Osteoblast (primary cell): ENCODE measurements at places on chromosomes 4 and X. TPM values are rescaled to one million over a fixed set of nuclear protein-coding genes. Genes with fewer than 3 reads are reported as not detected.

The CITED1 gene
- not detected in 2 replicates for total RNA-seq

The TBX22 gene
- not detected in 2 replicates for total RNA-seq

The FAM184B gene
- under 0.01 TPM in 1 of 2 replicates, not detected in the other for total RNA-seq

The SERTM2 gene
- total RNA-seq = under 0.01 TPM in 1 of 2 replicates, not detected in the other

The SAGE1 gene
- total RNA-seq = not detected in 2 replicates

The PPP2R2C gene
- under 0.01 TPM in 1 of 2 replicates, not detected in the other for total RNA-seq

The GDPD2 gene
- not detected in 2 replicates for total RNA-seq

GRCh38 chrX:22445880-22446279, 173.2 kb downstream of the CBLL2 start:
- no peak for DNase-seq
- H3K4me3 ChIP-seq = no peak overlapping the region
- H3K36me3 ChIP-seq = no peaks in the 10 kb centered on the region
- no peaks in the 10 kb centered on the region for H3K4me1 ChIP-seq

GRCh38 chr4:89296896-89297295, 10.7 kb downstream of the GPRIN3 start:
- no peak overlapping the region for H3K4me3 ChIP-seq
- H3K27ac ChIP-seq = no peak overlapping the region
- no peak for DNase-seq
- H3K27me3 ChIP-seq = peaks cover 25% of the 10 kb centered on the region
- H3K4me1 ChIP-seq = no peaks in the 10 kb centered on the region
- no peaks in the 10 kb centered on the region for H3K36me3 ChIP-seq

DNA sequence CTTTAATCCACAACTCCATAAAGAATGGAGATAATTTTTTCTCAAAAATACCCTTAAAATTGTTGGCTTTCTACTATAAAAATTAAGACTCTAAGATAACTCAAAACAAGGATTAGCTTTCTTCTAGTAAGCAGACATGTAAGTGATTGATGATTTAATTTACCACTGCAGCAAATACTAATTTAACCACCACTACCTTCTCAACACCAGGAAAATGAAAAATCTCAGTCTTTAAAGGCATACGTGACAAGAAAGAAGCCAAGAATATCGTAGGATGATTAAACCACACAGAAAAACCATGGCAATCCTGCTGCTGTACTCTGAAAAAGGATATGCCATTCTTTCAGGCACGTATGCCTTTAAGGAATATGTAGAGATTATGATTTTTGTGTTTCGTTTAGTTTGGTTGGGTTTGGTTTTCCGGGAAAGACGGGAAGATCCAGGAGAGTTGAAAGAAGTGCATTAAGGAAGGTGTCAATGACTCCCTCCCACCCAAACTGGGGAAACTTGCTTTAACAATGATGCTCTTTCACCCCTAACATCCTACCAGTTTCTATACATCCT, 881 bp downstream of the LRCH2 start:
- H3K4me3 ChIP-seq = peak overlapping the region; percentile 73
- H3K36me3 ChIP-seq = no peaks in the 10 kb centered on the region
- peaks cover 34% of the 10 kb centered on the region for H3K27me3 ChIP-seq
- H3K27ac ChIP-seq = no peak overlapping the region
- no peaks in the 10 kb centered on the region for H3K4me1 ChIP-seq
